ENCODE measurements at places on chromosomes 1 and 21.

DNA sequence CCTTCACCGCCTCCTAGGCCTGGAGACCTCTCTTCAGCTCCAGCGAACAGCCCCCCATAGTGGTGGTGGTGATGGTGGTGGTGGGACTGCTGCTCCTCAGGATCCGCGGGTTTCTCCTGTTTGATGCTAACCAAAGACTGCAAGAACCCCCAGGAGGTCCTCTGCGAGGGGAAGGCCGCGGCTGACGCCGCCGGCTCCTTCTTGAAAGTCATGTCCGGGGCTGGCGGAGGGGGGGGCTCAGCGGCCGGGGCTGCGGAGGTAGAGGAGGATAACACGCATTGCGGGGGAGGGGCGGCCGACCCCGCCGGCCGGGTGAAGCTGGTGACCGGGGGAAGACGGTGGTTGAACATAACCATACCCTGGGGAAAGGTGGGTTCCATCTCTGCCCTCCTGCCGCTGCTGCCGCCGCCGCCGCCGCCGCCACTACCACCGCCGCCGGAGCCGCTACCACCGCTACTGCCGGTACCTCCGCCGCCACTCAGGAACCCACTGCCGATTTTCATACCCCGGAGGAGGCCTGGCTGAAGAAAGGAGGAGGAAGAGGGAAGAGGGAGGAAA lies 554 bp downstream of the ZNF281 start:
- DNase-seq, result peak; percentile 21

- no peak for DNase-seq
These were observed 23.2 kb downstream of the ERRFI1 start for GRCh38 chr1:8002921-8003320.

DNA sequence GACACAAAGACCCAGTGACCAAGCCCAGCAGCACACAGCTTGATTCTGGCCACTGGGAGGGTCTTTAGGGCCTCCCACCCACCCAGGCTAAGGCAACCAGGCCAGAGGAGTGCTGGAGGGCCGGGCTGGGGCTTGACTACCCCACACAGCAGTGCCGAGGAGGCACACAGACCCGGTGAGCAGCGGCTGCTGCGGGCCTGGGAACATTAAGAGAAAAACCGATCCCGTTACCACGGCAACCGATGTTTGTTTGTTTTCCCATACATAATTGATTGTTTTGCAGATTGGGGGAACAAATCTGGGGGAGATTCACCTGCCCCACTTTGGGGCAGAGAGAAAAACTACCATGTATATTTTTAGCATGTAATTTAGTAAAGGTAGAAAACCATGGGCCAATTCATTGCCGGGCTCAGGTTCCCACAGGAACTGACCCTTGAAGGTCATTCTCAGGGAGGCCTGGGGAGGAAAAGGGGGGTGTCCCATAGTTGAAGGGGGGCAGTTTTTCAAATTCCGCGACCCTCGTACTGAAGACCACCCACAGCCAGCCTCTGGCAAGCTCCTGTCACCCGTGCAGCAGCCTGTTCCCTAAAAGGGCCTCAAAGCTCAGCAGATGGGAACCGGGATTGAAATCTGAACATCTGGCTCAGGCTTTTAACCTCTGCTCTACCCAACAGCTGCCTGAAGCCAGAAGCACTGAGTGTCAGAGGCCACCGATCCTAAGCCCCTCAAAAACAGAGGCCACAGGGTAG lies 35.3 kb downstream of the CHD5 start:
- no peak for DNase-seq

- no peak for DNase-seq
These were observed 153.9 kb downstream of the CASZ1 start for GRCh38 chr1:10642403-10643080.

GRCh38 chr1:207959141-207959825 lies 48.4 kb upstream of the CD34 start:
- DNase-seq, result no peak

- no peak for DNase-seq
These were observed 2.4 kb upstream of the CNIH4 start for GRCh38 chr1:224353975-224354925.

DNA sequence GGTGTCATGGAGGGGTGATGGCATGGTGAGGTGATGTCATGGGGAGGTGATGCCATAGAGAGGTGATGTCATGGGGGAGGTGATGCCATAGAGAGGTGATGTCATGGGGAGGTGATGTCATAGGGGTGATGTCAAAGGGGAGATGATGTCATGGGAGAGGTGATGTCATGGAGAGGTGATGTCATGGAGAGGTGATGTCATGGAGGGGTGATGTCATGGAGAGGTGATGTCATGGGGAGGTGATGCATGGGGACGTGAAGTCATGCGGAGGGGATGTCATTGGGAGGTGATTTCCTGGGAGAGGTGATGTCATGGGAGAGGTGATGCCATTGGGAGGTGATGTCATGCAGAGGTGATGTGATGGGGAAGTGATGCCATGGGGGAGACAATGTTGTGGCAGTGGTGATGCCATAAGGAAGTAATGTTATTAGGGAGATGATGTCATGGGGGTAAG lies 92.1 kb upstream of the C1orf174 start:
- no peak for DNase-seq

Measured in CMK (cell line).